Activated CD4-positive, alpha-beta T cell treated with anti-CD3 and anti-CD28 coated beads, Interleukin-2, amount 50 U/mL, for 48 hours (primary cell): ENCODE measurements at places on chromosomes 3 and 15.

DNA sequence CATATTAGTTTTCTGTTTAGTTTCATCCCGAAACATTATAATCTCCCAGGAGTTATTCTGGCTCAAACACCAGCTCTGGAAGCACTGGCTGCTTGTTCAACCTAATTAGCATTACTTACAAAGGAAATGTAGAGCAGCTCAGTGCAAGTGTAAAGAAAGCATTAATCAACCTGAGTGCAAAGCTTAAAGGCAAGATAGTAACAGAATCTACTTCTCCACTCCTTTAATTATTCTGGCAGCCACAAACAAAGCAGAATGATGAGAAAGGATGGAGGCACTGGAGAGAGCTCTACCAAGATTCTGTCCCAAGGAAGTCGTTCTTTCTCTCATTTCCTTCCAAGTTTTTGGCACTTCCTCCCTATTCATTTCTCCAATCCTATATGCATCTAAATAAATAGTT lies 1384.0 kb downstream of the ZPLD1 start:
- DNase-seq = no peak

GRCh38 chr15:88704791-88705768 lies 66.3 kb downstream of the ISG20 start:
- DNase-seq = peak; percentile 8

- DNase-seq = no peak
Measured at GRCh38 chr3:63727233-63727632, 74.8 kb downstream of the SNTN start.

DNA sequence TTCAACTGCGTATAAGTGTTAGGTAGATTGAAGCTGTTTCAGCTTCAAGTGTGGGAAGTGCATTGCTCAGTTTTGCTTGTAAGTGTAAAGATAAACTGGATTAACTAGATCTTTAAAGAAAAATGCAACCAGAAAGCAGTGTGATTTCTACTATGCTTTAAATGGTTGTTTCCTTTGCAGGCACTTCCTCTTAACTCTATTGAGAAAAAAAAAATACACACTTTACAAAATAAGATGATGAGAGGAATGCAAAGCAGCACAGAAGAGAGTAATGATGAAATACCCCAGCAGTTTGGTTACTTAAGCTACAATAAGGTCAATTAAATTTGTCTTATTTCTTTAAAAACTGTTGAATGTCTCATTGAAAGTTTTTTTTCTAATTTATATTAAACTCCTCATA lies 40.8 kb downstream of the DPH6 start:
- no peak for DNase-seq

DNA sequence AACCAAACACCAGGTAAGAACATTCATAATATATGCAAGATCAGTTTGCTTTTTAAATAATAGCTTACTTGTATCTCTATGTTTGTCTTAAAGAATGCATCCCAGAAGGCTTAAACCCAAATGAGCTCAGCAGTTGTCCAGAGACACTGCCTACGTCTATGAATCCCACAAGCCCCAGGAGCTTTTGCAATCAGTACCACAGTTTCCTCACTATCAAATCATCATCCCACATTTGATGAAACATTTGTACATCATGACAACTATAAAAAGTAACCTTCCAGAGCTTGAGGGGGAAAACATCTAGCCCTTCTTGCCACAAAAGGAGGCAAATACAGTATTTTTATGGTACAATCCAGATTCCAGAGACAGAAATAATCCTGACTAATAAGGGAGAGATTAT lies 63.7 kb downstream of the ATP8B4 start:
- DNase-seq = no peak

GRCh38 chr3:25418596-25418995 lies 9.5 kb upstream of the RARB start:
- DNase-seq = no peak

DNA sequence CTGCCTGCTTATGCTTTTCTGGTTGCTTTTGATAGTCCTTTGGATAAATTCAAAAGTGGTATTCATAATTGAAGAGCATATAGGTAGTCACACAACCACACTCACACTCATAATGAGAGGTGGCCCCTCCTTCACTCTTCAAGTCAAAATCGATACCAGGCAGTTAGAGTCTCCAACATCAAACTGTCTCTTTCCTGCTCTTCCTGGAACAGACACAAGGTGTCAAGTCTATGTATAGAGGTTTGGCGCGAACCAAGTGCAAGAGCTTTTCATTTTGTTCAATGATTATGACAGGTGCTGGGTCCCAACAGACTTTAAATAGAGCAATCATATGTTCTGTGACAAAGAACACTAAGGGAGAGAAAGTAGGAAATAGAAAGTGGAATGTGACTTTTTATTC lies 29.9 kb upstream of the RGMA start:
- no peak for DNase-seq

- no peak for DNase-seq
Measured at GRCh38 chr15:80202641-80203360, 49.2 kb downstream of the CTXND1 start.

DNA sequence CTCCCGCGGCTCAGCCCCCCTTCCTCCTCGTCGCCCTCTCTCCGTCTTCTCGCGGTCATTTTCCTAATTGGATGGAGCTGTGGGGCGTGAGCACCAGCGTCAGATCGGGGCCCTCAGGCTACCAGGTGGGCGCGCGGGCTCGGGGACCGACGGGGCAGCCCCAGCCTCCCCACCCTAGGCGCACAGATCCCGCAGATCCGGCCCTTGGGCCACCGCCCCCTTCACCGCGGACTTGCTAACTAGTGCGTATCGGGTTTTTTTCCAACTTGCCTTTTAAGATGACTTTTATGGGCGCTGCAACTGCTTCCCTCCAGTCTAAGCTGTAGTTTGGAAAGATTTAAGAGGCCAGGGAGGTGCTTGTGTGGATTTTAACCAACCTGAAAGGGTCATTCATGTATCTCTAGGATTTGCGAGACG lies 1.3 kb downstream of the ZNF710 start:
- peak; percentile 61 for DNase-seq

DNA sequence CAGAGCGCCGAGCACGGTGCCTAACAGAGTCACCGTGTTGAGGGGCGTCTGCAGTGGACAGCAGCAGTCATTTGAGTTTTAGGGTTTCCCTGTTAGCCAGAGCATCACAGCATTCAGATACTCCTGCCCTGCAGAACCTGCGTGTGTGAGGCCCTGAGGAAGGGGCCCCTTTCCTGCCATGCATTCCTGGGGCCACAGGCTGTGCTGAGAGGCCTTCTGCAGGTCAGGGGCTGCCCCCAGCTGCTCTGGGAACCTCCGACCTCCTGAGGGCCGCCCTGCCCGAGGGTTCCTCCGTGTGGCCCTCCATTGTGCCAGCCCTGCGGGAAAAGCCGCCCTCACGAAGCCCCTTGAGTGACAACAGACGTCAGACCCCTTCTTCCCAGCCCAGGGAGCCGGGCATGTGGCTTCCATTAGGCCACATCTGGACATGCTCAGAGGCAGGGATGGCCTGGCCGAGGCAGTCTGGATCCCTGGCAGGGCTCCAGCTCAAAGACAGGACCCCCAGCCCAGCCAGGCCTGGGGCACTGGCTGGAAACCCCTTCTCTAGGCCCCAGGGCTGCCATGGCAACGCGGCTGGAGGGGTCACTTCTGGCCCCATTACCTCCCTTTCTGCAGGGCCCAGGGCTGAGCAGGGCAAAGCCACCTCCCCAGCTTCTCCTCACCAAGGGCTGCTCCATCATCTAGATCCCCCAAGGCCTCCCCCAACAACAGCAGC lies 25.3 kb downstream of the FBLN2 start:
- DNase-seq = no peak

DNA sequence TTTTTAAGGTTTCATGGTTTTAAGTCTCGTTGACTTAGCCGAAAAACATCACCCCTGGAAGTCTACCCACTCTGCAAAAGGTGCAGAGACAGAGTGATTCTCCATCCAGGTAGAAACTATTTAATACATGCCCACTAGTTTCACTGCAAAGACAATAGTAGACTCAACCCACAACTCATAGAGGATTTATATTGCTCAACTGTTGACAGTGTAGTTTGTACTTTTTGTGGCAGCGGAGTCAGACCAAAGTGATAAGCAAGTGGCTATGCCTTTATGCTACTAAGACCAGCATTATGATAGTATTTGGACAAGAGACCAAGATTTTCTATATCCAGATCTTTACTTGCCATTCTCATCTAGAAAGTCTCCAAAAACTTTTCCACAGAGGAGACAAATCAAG lies 98.8 kb upstream of the ZBTB20 start:
- DNase-seq = no peak

DNA sequence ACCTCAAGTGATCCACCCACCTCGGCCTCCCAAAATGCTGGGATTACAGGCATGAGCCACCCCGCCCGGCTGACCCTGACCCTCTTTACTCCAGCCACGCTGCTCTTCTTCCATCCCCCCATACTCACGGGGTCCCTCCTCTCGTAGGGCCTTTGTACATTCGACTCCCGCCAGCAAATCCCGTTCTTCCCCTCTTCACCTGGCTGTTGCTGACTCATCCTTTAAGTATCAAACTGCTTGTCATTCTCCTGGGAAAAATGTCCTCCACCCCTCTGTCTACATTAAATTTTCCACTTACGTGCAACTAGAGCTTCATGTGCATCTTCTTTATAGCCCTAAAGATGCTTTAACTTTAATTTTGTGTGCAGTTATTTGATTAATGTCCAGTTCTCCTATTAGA lies 203.1 kb downstream of the OPA1 start:
- DNase-seq = no peak

DNA sequence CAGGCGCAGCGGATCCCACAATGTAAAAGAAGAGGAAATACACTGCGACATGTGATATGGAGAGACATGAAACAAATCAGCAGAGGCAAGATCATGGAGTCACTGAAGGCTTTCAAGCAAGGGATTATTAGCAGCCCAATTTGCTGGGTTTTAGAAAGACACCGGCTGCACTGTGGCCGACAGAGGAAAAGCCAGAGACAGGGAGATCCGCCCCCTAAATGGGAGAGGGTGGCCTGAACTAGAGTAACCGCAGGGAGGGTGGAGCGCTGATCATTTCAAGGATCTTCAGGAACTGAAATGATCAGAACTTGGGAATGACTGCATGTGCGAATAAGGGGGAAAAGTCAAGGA lies 612 bp upstream of the C15orf40 start:
- no peak for DNase-seq
